Type B pancreatic cell (in vitro differentiated cells): ENCODE measurements at places on chromosomes 2 and 18. TPM values are rescaled to one million over a fixed set of nuclear protein-coding genes. Genes with fewer than 3 reads are reported as not detected.

DNA sequence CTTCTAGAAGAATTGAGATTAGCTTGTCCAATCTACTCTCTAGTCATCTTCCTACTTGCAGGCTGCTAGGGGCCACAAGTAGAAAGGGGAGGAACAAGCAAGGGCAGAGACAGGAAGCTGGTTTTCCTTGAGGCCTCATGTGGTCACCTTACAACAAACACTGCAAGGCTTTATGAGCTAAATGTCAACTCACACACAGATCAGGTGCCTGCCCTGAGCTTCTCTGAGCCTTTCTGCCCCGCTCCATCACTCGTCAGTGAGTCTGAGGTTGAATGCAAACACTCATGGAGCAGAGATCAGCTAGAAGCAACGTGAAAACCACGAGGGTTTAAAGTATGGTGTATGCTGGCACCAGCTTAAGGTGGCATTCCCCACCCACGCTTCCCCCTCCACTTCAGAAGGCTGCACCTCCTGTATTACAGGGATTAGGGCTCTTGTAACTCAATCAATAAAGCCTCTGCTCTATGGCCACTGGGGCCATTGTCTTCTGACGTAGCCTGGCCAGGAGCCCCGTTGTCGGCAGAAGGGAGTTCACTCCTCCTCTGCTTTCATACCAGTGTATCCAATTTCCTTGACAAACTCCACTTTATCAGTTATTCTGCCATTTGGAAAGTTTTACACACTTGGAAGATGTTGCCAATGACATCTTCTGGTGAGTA, 5.4 kb upstream of the CRYGC start:
- no peak for DNase-seq

The PRKAG3 gene
- total RNA-seq, result not detected in 2 replicates

DNA sequence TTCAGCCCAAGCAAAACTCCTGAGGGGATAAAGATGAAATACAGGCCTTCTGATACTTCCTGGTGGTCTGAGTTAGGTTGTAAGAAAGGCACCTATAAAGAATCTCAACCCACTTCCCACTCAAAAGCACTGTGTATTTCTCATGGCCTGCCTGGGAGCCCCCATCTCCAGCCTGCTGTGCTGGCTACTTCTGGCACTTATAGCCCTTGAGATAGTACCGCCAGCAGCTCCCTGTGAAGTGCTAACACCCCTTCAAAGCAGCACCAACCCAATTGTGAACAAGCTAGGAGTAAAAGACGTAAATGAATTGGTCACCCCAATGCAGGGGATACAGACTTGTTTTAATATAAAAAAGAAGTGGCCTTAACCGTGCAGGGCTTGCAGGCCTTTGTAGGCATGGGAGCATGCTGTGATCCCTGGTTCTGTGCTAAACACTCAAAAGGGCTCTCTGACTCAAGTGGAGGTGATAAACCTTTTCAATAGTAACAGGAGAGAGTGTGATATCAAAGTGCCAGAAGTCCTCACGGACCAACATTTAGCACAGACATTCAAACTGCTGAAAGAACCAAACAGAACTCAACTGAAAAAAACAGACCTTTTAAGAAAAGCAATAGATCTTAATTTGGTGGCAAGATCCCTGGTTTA, 80.8 kb downstream of the RTN4 start:
- no peak for DNase-seq

- no peak for DNase-seq
These were observed 58.4 kb downstream of the LRATD1 start for GRCh38 chr2:14690926-14691325.

DNA sequence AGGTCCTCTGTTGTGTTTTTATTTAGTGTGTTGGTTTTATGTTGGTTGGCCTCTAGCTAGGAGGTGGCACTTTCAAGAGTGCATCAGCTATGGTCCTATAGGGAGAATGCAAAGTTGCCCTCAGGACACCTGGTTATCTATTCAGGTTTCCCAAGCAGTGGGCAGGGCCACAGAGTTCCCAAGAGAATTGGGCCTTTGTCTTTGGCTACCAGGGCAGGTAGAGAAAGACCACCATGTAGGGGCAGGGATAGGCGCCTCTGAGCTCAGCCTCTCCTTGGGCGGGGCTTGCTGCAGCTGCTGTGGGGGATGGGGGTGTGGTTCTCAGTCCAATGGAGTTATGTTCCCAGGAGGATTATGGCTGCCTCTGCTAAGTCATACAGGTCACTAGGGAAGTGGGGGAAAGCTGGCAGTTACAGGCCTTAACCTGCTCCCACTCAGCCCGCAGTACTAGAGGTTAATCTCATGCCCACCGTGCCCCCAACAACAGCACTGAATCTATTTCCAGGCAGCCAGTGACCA, 26.0 kb downstream of the ABCB11 start:
- no peak for DNase-seq

The UGT1A6 gene
- total RNA-seq, result 0.52 and 1.9 TPM in 2 replicates

- no peak for DNase-seq
These were observed 32.6 kb downstream of the MARCHF4 start for GRCh38 chr2:216339456-216340279.

The CLEC4F gene
- total RNA-seq, result not detected in 2 replicates

GRCh38 chr18:8967573-8967972, 134.9 kb upstream of the NDUFV2 start:
- no peak for DNase-seq

The CD226 gene
- total RNA-seq, result 0.59 and 0.92 TPM in 2 replicates

GRCh38 chr2:189022492-189022891, 48.3 kb downstream of the COL3A1 start:
- no peak for DNase-seq

DNA sequence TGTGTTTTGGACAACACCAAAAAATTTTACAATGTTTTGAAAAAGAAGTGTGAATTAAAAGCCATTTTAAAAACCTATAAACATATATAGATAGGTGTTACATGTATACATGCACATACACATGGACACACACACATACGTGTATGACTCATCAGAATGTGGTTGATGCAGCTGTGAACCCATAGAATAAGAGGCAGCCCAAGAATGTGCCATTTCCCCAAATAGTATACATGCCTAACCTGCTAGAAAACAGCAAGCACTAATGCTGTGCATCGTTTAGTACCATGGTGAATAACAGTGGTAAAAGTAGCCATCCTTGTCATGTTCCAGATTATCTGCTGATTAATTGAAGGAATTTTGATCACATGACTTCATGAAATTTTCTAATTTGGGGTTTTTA, 149.0 kb downstream of the DSEL start:
- no peak for DNase-seq

DNA sequence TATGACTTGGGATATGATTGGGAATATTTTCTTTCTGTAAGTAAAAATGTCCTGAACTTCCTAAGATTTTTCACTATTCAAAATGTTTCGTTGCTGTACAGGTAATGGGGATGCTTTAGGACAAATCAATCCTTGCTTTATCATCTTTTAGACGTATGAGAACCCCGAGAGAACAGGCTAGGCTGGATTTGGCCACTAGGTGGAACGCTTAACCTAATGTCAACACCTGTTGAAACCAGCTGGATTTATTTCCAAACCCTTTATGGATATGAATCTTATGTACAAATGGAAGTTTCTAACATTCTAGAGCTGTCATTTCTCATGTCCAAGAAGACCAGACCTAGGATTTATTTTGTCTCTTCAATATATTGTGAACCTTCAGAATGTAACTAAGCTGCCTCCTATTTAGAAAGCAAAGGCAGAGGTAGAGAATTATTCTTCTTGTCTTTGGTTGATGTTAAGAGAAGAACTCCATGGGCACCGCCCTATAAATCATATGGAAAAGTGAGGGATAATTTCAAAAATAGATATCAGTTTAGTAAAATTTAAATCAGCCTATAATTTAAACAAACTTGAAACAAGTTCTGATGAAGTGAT, 96.7 kb downstream of the PMAIP1 start:
- no peak for DNase-seq

The TLX2 gene
- total RNA-seq, result 0.67 and 2.9 TPM in 2 replicates

DNA sequence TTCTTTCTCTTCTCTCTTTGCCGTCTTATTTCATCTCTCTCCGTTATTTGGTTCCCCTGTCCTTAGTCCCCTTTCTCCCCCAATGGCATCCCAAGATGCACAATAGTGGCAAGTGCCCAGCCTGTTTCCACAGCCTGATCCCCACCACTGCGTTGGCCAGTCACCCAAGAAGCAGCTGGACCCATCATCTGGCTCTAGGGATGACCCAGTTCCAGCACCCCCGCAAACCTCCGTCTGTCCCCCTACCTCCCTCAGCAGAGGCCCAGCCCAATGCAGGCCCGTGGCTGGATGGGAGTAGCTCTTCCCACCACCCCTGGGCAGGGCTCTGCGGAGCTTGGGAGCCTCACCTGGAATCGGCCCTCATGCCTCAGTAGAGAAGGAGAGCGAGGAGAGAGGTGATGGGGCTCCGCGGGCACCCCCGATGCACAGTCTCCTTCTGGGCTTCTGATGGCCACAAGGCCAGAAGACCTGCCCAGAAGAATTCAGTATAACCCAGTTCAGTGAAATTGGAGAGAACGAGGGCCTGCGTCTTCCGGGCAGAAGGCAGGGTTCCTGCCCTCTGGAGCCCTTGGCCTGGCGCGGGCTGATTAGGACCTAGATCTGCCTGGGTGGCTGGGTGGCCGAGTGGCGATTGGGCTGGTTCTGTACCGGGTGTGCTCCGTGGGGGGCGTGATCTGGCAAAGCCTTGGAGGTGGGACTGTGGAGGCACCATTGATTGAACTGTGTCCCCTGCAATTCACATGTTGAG, 50.9 kb downstream of the RRM2 start:
- no peak for DNase-seq

GRCh38 chr2:144950899-144951560, 431.1 kb upstream of the ZEB2 start:
- no peak for DNase-seq

- DNase-seq, result no peak
These were observed 4.8 kb upstream of the NIFK start for GRCh38 chr2:121741450-121741849.

GRCh38 chr18:48859311-48860268, 91.2 kb downstream of the SMAD7 start:
- DNase-seq, result no peak

GRCh38 chr18:28581521-28582071, 404.7 kb upstream of the CDH2 start:
- no peak for DNase-seq

DNA sequence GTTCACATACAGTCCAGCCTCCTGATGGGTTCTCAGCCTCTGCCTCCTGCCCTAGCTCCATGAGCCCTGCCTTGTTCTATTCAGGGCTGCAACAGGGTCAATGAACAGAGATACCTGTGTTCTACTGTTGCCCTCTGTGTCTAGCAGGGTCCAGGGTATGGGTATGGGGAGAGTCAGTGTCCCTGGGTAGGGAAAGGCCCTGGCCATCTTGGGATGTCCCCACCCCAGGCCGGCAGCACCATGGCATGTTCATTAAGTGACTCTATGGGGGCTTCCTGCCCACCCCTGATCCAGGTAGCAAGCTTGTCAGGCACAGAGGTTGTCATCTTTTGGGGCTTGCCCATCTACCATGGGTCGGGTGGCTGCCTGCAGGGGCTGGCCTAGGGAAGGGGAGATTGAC, 13.5 kb downstream of the PDE11A start:
- DNase-seq, result no peak

DNA sequence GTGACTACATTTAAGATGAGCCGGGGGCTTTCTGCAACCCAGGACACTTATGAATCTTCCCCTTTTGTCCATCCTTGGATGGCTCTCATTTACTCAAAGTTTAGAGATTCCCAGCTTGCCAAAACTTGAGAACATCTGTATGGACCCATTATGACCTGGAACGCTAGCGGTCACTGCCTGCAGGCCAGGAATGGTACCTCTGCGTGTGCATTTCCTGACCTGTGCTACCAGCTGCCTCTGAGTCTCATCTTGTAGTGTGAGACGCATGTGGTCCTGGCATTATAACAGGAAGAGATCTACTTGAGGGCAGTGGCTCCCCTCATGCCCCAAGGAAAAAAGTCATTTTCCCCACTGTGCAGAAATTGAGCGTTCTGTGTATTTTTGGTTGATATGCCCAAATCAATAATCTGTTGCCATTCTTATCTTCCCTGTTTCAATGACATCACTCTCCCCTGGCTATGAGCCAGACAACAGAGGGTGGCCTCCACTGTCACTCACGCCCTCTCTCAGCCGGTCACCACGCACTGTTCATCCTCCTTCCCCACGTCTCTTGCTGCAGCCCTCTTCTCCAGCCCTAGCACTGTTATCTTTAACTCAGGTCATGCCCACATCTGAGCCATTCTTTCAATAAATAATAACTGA, 28.5 kb upstream of the NPAS2 start:
- no peak for DNase-seq

DNA sequence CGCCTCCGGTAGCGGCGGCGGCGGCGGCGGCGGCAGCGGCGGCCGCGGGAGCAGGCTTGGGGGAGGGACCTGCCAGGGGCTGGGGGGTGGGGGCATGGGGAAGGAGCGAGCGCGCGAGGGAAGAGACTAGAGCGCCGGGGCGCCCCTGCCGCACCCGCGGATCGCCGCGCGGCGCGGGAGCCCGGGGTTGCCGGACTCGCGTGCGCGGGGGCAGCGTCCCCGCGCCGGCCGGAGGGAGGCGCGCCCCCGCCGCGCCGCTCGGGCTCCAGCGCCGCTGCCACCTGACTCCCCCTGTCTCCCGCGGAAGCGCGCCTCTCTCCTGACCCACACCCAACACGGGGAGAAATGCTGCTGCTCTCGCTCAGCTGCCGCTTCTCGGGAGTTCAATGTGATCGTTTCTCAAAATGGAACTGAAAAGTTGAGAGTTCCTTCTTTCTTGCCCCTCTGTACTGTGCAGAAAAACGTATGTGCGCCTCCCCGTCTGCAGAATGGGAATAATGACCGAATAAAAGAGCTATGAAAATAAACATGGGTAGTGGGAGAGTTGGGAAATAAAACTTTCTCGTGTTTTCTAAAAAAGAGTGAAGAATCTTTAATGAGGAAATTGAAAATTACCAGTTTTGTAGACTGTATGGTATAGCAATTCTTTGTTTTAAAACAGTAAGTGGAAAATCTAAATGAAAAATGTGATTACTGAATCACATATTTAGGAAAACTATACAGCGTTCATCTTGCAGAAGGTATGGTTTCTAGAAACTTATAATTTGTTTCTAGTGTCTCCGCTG, 455 bp upstream of the TLK1 start:
- DNase-seq, result peak; percentile 81

The YIPF4 gene
- 40.8 and 46.1 TPM in 2 replicates for total RNA-seq

The TMEM169 gene
- total RNA-seq, result 2.1 and 5.1 TPM in 2 replicates

DNA sequence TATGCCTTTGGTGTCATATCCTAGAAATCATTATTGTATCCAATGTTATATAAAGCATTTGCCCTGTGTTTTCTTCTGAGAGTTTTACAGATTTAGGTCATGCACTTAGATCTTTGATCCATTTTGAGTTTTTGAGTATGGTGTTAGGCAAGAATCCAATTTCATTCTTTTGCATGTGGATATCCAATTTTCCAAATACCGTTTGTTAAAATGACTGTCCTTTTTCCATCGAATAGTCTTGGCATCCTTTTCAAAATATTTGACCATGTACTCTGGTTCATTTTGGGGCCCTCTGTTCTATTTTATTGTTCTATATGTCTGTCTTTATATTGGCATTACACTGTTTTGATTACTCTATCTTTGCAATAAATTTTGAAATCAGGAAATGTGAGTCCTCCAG, 23.8 kb upstream of the KCNJ13 start:
- no peak for DNase-seq

The BCL2 gene
- 16.5 and 21.9 TPM in 2 replicates for total RNA-seq
